Neural progenitor cell (in vitro differentiated cells): ENCODE measurements at places on chromosomes 5 and 9. TPM values are rescaled to one million over a fixed set of nuclear protein-coding genes. Genes with fewer than 3 reads are reported as not detected.

The BAAT gene
- total RNA-seq = 0.09 and 0.15 TPM in 2 replicates

The C7 gene
- not detected in 2 replicates for total RNA-seq

The TMEM245 gene
- total RNA-seq = 65.9 and 85.3 TPM in 2 replicates

The FAM169A gene
- 23.8 and 27.4 TPM in 2 replicates for total RNA-seq

The CDH10 gene
- total RNA-seq = 0.19 and 0.65 TPM in 2 replicates

The GARIN3 gene
- total RNA-seq = not detected in 2 replicates

The OTP gene
- total RNA-seq = not detected in 2 replicates

The TMEM252 gene
- total RNA-seq = not detected in 2 replicates

The C9 gene
- not detected in 2 replicates for total RNA-seq

The TMEM174 gene
- total RNA-seq = not detected in 2 replicates

The PCDHGC4 gene
- 5.0 and 10.4 TPM in 2 replicates for total RNA-seq

The SURF6 gene
- 13.2 and 32.9 TPM in 2 replicates for total RNA-seq

The P4HA2 gene
- 12.4 and 15.9 TPM in 2 replicates for total RNA-seq

The SLCO6A1 gene
- total RNA-seq = 0.51 and 2.1 TPM in 2 replicates

The SPATA31C1 gene
- total RNA-seq = not detected in 2 replicates

The TLX3 gene
- not detected in 2 replicates for total RNA-seq

The CARD9 gene
- 0.96 TPM in 1 of 2 replicates, not detected in the other for total RNA-seq

The TOR2A gene
- total RNA-seq = 5.5 and 18.3 TPM in 2 replicates

The GPR151 gene
- not detected in 2 replicates for total RNA-seq

The CBY3 gene
- not detected in 2 replicates for total RNA-seq

The PCDHGC3 gene
- total RNA-seq = 14.7 and 17.2 TPM in 2 replicates

The JAK2 gene
- 3.2 and 3.9 TPM in 2 replicates for total RNA-seq

The AKNA gene
- 11.4 and 13.4 TPM in 2 replicates for total RNA-seq

The ACTBL2 gene
- total RNA-seq = not detected in 2 replicates

The LCN1 gene
- not detected in 2 replicates for total RNA-seq

The PCDHA7 gene
- total RNA-seq = 0.36 and 2.7 TPM in 2 replicates

The ARL10 gene
- total RNA-seq = 9.1 and 16.6 TPM in 2 replicates

The PCDHA9 gene
- total RNA-seq = 2.0 TPM in 2 replicates

The ANKRD18B gene
- 10.3 and 14.7 TPM in 2 replicates for total RNA-seq

The HRCT1 gene
- not detected in 2 replicates for total RNA-seq

The GABRB2 gene
- total RNA-seq = 0.53 and 0.58 TPM in 2 replicates

The TAF1L gene
- total RNA-seq = not detected in 2 replicates

The NPR3 gene
- 0.31 TPM in 1 of 2 replicates, not detected in the other for total RNA-seq

The PCAT7 gene
- 12.3 and 19.9 TPM in 2 replicates for total RNA-seq

The LHX3 gene
- not detected in 2 replicates for total RNA-seq

The BARHL1 gene
- total RNA-seq = 1.0 and 3.1 TPM in 2 replicates

The LRRC26 gene
- total RNA-seq = 0.59 TPM in 1 of 2 replicates, not detected in the other

The ZDHHC11 gene
- total RNA-seq = 0.92 and 9.5 TPM in 2 replicates

The S1PR3 gene
- 21.6 and 29.4 TPM in 2 replicates for total RNA-seq

The IRX2 gene
- total RNA-seq = 13.7 and 15.4 TPM in 2 replicates
